ENCODE measurements at places on chromosomes 5 and 9.
A peak's percentile ranks its signal among the peaks of the same experiment; 100 is the strongest.

- DNase-seq, result no peak
Observed at GRCh38 chr5:556909-557441, 32.7 kb upstream of the SLC9A3 start.

DNA sequence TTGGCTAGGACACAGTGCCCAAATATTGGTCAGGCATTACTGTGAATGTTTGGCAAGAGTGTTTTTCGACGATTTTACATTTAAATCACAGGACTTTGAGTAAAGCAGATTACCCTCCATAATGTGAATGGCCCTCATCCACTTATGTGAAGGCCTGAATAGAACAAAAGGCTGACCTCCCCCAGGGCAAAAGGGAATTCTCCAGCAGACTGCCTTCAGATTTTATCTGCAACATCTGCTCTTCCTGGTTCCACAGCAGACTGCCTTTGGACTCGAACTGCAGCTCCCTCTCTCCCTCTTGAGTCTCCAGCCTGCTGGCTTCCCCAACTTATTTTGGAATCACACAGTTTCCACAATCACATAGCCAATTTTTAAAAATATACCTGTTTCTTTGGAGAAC lies 7.1 kb upstream of the TMEM215 start:
- DNase-seq, result no peak

GRCh38 chr5:144125163-144125726 lies 45.2 kb downstream of the YIPF5 start:
- DNase-seq, result no peak

DNA sequence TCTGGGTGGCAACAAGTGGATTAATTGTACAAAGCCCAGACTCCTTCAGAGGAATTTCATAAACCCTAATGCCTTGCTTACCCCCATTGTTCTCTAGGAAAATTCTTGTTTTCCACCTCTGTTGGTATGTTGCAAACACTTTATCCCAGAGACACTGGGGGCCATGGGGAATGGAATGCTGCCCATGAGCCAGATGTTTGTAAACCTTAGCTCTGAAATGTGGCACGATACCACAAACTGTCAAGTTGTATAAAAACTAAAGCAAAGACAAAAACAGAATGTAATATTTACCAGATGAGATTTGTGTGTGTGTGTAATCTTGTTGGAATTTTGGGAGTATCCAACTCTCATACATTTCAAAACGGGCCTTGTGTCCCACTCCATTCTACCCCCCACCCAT lies 465.0 kb downstream of the EBF1 start:
- no peak for DNase-seq

DNA sequence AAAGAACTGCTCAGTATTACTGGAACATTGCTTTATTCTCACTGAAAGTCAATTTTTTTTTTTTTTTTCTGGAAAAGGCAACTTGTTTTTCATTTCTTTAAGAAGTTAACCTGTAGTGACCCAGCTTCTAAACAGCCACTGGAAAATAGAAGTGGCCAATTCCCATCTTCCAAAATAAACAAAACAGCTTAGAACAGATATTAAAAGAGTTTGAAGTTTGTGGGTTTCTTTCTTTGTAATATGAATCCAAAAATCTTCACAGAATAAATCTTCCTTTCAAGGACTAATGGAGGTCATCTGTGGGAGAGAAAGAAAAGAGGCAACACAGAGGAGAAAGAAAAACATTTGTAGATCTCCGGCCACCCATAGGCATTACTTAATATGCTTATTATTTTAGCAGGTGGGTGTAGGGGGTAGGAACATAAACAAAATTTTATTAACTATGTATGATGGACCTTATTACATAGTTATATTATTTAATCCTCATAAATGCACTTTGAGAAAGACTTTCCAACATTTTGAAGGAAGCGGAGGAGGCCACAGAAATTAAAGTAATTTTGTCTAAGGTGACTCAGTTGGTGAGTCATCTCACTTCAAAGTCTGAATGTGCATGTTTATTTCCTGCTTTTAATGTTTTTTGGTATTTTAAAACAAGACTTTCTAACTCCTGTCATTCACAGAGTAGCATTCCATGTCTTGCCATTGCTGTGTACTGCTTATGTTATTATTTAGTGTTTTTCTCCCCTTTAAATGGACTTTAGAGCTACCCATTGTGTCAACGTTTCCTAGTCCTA lies 1791.8 kb upstream of the WWC1 start:
- DNase-seq, result no peak

- no peak for DNase-seq
Observed at GRCh38 chr5:60972231-60972630, 27.2 kb downstream of the NDUFAF2 start.

DNA sequence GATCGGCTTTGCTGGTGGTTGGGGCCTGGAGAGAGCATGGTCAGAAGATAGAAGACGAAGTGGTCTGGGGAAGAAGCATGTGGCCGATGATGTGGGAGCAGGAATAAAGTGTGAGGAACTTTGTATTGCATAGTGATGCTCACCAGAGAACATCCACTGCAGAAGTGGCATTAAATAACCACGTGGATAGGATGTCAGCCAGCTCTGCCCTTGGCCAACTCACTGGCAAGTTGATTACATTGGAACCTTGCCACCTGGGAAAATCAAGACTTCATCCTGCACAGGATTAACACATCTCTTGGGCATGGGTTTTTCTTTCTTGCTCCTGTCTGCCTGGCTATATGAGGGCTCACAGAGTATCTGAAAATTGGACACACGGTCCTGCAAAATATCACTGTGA lies 217.4 kb downstream of the DMRT2 start:
- DNase-seq, result no peak

DNA sequence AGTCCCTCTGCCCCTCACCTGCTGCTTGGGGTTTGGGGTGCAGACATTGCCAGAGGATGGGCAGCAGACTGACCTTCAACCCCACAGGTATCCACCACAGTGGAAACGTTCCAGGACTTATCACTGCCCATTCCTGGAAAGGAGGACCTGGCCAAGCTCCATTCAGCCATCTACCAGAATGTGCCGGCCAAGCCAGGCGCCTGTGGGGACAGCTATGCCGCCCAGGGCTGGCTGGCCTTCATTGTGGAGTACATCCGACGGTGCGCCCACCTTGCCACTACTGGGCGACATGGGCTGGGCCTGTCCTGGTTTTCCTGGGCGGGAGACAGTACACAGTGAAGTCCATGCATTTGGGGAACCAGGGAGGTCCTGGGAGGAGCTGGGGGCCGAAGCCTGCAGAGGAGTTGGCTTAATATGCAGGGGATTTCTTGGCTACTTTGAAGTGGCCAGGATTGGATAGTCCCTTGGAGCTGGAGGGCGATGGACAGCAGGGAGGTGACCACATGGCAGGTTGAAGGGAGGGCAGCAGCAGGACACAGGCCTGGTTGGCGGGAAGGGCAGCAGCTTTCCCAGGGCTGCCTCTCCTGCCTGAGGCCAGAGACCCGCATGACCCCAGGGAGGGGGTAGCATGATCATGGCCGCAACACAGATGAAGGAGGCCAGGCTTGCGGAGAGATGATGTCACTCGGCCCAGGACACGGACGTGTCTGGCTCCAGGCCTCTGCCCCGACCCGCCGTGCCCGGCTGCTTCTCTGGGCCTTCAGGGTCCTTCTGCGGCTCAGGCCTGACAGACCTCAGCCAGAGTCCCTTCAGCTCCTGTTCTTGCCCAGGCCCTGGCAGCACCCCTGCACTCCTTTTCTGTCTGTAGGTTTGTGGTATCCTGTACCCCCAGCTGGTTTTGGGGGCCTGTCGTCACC lies 34.6 kb downstream of the USP20 start:
- DNase-seq, result no peak

- DNase-seq, result no peak
Observed at GRCh38 chr5:176185133-176185733, 53.0 kb upstream of the SIMC1 start.

- DNase-seq, result no peak
Observed at GRCh38 chr5:1934056-1934394, 51.3 kb upstream of the IRX4 start.

DNA sequence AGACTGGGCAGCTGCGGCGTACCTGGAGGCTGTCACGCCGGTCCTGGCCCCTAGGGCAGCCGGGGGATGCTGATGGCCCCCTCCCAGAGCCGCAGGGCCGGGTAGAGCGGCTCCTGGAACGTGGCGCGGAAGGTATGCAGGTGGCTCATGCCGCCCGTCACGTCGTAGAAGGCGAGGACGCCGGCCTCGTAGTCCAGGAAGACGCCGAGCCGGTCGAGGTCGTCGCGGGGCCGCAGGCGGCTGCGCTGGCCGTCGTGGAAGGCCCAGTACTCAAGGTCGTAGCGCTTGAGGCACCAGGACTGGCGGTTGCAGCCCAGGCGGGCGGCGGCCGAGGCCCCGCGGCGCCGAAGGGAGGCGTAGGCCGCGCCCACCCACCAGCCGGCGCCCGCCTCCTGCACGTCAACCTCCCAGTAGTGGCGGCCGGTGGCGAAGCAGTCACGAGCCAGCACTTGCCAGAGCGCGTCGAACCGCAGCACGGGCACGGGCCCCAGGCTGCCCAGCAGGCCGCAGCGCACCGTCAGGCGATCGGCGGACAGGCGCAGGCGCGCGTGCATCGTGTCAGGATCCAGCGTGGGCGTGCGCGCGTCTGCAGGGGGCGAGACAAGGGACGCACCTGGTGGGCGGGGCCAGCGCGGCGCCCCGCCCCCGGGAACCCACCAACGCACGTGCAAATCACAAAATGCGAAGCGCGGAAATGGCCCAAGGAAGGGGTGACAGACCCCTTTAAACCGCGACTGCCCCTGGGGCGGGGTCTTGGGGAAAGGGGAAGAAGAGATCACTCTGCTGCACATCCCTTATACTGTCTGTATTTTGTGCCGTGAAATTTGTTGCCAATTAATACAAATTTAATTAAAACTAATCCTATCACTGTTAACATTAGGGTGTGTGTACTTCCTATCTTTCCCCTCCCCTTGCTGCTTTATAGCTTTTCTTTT lies 31.2 kb downstream of the NANS start:
- no peak for DNase-seq

GRCh38 chr5:127203818-127204217 lies 86.8 kb upstream of the MEGF10 start:
- DNase-seq, result no peak

DNA sequence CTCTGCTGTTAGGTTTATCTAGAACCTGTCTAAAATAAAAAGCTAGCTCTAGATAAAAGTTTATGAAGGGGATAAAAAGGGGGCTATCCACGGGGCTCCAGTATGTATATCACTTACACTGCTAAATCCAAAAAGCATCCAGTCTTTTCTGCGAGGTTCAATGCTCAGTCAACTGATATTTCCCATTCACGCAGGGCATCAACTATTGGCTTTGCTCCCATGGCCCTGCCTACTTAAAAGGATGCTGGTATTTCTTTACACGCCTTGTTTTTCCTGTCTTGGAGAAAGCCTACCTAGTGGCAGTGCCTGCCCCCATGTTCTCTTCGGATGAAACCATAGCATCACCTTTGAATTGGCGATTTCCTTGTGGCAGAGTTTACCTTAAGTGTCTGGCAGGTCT lies 8.1 kb downstream of the SPRY4 start:
- no peak for DNase-seq

GRCh38 chr5:82793808-82794419 lies 283.3 kb downstream of the TMEM167A start:
- DNase-seq, result peak; percentile 26

GRCh38 chr9:98890256-98890655 lies 53.5 kb upstream of the COL15A1 start:
- DNase-seq, result no peak

- DNase-seq, result no peak
Observed at GRCh38 chr5:142969624-142970439, 199.7 kb downstream of the ARHGAP26 start.

- no peak for DNase-seq
Observed at GRCh38 chr5:107603349-107603748, 67.4 kb downstream of the EFNA5 start.

DNA sequence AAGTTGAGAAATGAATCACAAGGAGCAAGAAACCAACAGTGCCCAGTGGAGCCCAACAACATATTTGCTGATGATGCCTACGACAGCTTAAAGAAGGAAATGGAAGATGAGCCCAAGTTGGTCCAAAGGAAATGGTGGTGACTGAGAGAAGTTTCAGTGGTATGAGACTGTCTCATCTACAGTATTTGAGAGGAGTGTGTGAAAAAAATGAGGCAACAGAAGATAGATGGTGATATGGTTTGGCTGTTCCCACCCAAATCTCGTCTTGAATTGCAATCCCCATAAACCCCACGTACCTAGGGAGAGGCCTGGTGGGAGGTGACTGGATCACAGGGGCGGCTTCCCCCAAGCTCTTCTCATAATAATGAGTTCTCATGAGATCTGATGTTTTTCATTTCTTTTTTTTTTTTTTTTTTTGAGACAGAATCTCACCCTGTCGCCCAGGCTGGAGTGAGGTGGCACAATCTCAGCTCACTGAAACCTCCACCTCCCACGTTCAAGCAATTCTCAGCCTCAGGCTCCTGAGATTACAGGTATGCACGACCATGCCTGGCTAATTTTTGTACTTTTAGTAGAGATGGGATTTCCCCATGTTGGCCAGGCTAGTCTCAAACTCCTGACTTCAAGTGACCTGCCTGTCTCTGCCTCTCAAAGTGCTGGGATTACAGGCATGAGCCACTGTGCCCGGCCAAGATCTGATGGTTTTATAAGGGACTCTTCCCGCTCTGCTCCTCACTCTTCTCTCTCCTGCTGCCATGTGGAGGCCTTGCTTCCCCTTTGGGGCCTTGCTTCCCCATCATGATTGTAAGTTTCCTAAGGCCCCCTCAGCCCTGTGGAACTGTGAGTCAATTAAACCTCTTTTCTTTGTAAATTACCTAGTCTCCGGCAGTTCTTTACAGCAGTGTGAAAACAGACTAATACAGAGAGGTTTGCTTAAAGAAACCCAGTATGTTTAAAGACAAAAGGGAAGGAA lies 30.2 kb downstream of the EFCAB9 start:
- no peak for DNase-seq

- DNase-seq, result no peak
Observed at GRCh38 chr5:10333154-10334006, 20.1 kb upstream of the MARCHF6 start.

DNA sequence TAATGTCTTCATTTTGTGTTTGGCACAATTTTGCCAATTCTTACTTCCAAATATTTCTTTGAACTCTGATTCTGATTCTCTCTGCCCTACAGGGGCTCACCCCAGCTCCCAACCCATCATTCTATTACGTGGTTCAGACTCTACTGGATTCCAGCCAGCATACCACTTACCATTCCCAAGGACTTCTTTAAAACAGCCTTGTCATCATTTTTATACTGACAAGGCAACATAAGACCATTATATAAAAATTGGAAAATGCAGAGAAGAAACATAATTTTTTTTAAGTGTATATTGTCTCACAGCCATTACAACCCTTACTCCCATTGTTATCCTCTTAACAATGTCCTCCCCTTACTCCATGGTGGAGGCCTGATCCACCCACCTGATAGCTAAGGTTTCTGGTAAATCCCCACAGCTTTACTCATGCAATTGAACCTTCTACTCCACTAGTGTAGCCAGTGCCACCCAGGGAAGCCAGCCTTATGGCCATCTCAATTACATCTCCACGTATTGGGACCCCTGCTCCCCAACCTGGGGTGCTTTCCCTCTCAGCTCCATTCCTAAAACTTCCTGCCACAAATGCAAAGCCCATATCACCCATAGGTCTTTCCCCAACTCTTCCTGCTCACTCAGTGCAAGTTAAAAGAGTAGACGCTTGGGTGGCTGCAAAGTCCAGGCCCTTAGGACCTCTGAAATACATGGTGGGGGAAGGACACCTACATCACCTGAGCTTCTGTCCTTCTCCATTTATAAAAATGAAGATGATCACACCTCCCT lies 19.1 kb downstream of the UGT3A2 start:
- no peak for DNase-seq
